ENCODE measurements at places on chromosomes 2 and 18.

- DNase-seq: no peak
These were observed 56.4 kb upstream of the PPP1CB start for GRCh38 chr2:28695245-28695647.

DNA sequence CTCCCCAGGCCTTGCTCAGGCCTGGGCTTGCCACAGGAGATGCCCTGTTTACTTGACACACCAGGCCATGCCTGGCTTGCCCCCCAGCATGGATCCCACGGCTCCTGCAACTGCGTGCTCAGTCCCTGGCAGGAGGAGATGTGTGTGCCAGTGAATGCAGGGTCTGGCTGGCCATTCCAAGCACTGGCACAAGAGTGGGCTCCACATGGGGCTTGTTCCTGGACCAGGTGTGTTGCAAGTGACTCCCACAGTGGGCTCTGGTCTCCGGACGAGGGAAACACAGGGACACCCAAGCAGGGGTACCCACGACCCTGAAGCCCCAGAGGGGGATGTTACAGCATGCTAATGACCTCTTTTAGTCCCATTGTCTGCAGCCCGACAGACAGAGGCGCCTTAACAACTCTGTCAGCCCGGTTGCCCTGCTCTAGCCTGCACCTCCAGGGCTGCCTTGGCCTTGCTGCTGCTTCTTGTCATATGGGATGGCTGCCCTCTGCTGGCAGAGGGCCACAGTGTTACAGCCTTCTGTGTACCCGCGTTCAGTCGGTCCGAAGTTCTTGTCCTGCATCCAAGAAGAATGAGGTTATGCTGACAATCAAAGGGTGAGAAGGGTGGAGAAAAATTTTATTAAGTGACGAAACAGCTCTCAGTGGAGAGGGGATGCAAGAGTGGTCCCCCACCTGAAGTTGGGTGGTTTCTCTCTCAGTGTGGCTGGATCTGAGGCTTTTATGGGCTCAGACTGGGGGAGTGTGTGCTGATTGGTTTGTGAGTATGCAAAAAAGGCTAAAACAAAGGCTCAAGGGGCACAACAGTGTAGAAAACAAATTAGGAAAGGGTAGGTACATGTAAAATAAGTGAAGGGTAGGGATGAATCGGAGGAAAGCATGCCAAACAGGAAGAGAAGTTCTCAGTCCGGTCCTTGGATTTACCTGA is 180.4 kb downstream of the MBD5 start:
- DNase-seq: no peak

GRCh38 chr2:139160836-139161235 is 380.6 kb upstream of the NXPH2 start:
- no peak for DNase-seq

- DNase-seq: no peak
These were observed 244.7 kb downstream of the CCDC178 start for GRCh38 chr18:33195795-33196194.

GRCh38 chr2:236766850-236767249 is 197.2 kb downstream of the ACKR3 start:
- no peak for DNase-seq

Measured in activated effector memory CD4-positive, alpha-beta T cell treated with Interleukin-2 at 50 U/mL for 16 hours (primary cell).